Esophagus mucosa (tissue), 1 donor: ENCODE measurements at places on chromosomes 5 and 9. TPM values are rescaled to one million over a fixed set of nuclear protein-coding genes. Genes with fewer than 3 reads are reported as not detected.

The ZNF462 gene
- total RNA-seq: 25.9 TPM

DNA sequence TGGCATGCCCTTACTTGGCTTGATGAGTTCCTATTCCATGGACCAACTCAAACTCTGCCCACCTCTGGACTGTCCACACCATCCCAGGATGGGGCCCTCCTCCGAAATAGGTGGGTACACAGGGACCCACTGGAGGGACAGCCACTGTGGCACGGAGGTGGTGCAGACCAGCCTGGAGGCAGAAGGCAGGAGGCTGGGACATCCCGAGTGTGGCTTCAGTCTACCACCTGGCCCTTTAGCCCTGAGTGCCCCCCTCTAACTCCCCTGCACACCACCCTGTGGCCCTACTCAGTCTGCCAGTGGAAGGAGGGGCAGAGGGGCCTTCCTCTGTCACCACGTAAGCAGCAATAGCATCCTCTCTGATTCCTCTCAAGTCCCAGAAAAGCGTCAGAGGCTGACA, 3.7 kb downstream of the IL3 start:
- ATAC-seq: no peak

GRCh38 chr9:98989036-98990000, 45.6 kb downstream of the COL15A1 start:
- peak; percentile 41 for ATAC-seq

The TAS2R1 gene
- not detected for total RNA-seq

The C5orf22 gene
- 14.7 TPM for total RNA-seq

DNA sequence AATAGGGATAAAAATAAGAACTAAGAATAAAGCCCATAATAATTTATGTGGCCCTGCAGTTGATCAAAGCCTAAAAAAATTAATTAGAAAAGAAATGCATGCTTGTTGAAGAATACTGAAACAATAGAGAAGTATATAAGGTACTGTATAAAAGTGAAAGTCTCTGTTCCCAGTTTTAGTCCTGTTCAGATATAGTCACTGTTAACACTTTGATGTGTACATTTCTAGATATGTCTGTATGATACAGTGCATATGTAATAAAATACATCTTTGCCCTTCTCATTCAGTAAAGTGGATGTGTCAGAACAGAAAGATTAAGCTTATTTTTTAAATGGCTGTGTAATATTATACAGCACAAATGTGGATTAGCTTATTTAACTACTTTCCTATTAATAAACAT, 4.1 kb downstream of the C9orf85 start:
- ATAC-seq: no peak

The TSLP gene
- 3.8 TPM for total RNA-seq

DNA sequence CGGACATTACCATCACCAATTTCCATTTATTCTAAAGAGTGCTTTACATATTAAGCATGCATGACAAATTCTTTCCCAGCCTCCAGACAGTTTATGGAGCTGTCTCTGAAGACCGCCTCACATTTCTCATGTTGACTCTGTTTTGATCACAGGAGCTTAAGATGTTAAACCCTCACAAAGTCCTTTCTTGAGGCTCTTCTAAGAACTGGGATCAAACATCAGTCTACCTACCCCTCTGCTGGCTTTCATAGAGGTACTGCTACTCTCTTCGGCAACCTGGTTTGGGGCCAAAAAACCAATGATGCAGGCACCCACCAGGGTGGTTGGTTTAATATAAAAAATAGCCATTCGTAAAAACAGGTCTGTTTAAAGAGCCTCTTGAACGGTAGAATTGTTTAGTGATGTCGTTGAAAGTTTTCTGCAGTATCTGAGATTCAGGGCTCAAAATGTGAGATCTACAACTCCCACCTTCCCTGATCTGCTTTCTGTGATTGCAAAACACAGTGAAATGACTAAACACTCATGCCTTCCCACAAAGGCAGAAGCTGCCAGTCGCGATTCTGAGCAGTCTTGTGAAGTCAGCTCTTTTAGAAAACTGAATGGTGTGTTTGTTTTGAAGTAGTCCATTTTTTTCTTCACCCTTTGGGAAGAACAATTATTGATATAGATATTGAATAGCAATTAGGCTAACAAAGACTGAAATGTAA, 3.5 kb downstream of the RXFP3 start:
- ATAC-seq: no peak

GRCh38 chr5:111972548-111972947, 215.6 kb upstream of the NREP start:
- ATAC-seq: no peak

GRCh38 chr5:82165740-82166530, 112.2 kb downstream of the RPS23 start:
- ATAC-seq: peak; percentile 100

GRCh38 chr9:89052470-89053097, 61.3 kb downstream of the S1PR3 start:
- no peak for ATAC-seq

GRCh38 chr5:122639864-122640263, 135.0 kb upstream of the SNX2 start:
- no peak for ATAC-seq

GRCh38 chr5:156376751-156377150, 49.8 kb downstream of the SGCD start:
- ATAC-seq: no peak

DNA sequence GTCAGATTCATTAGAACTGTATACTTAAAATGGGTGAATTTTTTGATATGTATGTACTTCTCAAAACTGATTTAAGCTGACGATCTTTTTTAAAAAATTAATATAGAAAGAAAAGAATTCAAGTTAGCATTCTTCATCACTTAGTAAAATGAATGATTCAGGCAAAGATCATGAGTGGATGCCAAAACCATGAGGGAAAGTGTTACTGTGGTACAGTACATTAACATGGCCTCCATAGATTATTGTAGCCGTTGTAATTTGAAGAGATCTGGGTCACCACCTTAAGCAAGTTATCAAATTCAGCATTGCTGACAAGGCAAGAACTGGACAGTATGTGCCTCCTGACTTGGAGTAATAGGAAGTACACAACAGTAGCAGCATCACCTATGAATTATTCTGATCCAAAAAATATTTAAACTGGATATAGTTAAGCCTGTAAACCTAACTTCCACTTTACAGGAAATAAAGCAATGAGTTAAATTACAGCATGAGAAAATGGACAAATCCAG, 29.7 kb downstream of the C9orf85 start:
- ATAC-seq: no peak

- no peak for ATAC-seq
Observed at GRCh38 chr9:91359083-91359482, 2.6 kb downstream of the AUH start.

DNA sequence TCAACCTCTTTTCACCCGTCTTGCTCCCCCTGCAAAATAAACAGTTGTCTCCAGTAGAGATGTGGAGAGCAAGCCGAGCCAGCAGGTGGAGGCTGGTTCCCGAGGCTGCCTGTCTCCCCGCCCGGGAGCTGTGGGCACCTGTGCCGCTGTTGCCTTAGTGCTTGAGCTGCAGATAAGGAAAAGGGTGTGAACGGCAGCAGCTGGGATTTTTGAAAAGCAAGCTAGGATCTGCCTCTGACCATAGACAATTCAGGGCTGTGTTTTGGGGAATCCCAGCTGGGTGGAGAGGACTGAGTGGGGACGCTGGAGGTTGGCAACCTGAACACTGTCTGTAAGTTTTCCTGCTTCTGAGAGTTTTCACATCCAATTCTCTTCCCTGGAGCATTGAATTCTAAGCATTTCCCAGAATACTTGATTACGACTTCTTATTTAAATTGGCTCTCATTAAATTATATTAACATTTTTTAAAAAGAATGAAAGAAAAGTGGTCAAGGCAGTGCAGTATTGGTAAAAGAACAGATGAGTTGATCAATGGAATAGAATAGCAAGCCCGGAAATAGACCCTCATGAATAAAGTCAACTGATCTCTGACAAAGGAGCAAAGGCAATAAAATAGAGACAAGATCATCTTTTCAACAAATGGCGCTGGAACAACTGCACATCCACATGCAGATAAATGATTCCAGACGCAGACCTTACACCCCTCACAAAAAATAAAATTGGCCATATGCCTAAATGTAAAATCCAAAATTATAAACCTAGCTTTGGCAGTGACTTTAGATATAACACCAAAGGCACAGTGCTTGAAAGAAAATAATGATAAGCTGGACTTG, 9.7 kb downstream of the WNK2 start:
- ATAC-seq: peak; percentile 17

- no peak for ATAC-seq
Observed at GRCh38 chr5:163624431-163624830, 119.0 kb downstream of the MAT2B start.

The TLN1 gene
- 84.6 TPM for total RNA-seq

- no peak for ATAC-seq
Observed at GRCh38 chr5:135429301-135430134, 17.6 kb downstream of the DCANP1 start.

- ATAC-seq: no peak
Observed at GRCh38 chr9:12643686-12644085, 49.5 kb upstream of the TYRP1 start.

The NUTM2F gene
- total RNA-seq: not detected

The GRM6 gene
- total RNA-seq: not detected

DNA sequence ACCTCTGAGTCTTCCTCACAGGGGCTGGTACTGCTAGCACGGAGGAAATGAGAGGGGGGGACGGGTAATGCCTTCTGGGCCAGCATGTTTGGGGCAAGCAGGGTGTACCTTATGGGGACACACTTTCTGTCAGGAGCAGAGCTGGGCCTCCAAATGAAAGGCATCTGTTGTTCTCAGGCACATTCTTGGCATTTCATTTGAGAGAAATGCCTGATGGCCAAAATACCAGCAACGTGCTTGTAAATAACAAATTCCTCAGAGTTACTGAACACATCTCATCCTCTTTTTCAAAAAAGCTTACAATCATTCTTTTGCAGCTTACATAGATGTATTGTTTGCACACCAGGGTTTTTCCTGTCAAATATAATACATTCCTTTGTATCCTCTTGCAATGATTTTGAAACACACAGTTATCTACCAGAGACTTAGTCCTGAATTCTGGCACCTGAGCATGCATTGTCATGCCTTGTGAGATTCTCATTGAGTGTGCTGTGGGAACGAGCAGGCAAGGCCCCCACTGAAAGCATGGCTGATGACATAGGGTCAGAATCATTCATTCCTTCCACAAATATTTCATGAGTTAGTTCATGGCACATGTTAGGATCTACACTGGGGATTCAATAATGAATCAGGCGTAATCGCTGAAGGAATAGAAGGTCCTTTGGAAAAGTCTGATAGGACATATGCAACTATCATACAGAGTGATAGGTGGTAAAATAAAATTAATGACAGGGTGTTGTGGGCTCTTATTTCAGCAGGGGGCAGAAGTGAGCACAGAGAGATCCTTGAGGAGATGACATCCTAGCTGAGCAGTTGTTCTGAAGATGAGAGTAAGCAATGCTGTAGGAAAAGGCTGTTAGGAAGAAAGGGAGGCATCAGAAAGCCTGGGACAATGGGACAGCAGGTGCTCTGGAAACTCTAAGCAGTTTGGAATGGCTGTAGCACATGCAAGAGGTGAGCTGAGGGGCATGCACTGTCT, 260.9 kb upstream of the TUT7 start:
- ATAC-seq: peak; percentile 66

- no peak for ATAC-seq
Observed at GRCh38 chr5:7533941-7534340, 138.0 kb downstream of the ADCY2 start.

The PCDHB3 gene
- total RNA-seq: 0.52 TPM

The SPINK6 gene
- 2.9 TPM for total RNA-seq

GRCh38 chr9:73583576-73583975, 431.9 kb downstream of the ANXA1 start:
- peak; percentile 90 for ATAC-seq

GRCh38 chr9:727767-728166, 113.7 kb upstream of the DMRT1 start:
- no peak for ATAC-seq

DNA sequence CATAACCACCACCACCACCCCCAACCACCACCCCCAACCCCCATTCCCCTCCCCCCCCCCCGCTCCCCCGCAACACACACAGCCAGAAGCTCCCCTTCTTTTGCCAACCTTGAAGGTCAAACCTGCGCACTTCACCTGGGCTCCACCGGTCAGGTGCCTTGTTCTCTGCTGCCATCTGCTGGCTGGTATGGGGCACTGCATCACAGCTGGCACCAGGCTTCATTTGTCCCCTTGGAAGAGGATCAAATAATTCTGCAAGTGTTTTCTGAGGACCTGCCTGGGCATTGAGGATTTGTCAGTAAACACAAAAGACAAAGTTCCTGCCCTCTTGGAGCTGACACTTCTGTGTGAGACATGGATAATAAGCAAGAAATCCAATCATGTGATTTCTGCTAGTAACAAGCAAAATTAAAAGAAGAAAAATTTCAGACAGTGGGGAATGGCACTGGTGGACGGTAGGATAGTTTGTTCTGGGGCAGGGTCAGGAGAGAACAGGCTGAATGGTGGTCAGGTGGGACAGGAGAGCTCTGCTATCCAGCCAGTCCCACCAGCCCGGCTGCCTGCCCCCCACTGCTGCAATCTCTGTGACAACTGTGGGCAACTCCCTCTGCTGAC, 55.6 kb upstream of the LMX1B start:
- peak; percentile 88 for ATAC-seq

The ITK gene
- 0.40 TPM for total RNA-seq

The GRIA1 gene
- total RNA-seq: not detected

The SIT1 gene
- 0.44 TPM for total RNA-seq

DNA sequence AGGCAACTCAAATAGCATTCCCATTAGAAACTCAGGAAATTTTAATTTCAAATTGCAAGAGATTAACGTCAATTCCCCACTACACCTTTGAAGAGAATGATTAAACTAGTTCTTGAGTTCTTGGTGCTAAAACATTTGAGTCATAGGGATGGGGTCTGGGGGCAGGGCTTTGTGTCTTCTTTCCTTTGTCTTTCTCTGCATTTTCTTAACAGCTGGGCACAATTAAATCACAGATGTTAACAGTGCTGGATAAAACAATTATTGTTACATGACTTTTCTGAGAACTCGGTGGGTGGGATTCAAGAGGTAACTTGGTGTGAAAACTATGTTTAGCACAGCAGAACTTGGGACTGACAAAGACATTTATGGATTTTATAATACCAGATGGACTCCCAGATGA, 351.9 kb upstream of the TNC start:
- ATAC-seq: no peak
